Smooth muscle cell of the brain vasculature (primary cell): ENCODE measurements at places on chromosomes 1 and 21.

GRCh38 chr1:9225411-9225785, 9.2 kb upstream of the H6PD start:
- DNase-seq: no peak

DNA sequence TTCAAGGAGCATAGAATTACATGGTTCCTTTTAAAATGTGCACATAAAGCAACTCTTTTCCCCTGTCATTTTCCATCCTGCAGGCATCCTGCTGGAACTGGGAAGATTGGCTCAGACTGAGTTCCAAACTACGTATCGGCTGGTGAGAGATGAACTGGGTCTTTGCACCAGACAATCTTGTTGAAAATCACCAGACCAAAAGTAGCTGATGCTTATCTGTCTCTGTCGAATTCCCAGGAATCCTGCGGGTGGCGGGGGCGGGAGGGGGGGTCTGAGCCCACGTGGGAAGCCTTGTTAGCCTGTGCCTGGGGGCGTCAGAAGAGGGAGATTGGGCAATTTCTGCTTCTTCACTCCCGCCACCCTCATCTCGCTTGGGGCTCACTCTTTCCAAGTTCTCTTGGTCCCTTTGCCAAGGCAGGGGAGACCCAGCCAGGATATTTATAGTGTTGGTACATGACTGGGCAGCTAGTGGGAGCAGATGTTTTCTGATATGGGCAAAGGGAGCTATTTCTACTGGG, 90.1 kb upstream of the SLC25A33 start:
- no peak for DNase-seq

DNA sequence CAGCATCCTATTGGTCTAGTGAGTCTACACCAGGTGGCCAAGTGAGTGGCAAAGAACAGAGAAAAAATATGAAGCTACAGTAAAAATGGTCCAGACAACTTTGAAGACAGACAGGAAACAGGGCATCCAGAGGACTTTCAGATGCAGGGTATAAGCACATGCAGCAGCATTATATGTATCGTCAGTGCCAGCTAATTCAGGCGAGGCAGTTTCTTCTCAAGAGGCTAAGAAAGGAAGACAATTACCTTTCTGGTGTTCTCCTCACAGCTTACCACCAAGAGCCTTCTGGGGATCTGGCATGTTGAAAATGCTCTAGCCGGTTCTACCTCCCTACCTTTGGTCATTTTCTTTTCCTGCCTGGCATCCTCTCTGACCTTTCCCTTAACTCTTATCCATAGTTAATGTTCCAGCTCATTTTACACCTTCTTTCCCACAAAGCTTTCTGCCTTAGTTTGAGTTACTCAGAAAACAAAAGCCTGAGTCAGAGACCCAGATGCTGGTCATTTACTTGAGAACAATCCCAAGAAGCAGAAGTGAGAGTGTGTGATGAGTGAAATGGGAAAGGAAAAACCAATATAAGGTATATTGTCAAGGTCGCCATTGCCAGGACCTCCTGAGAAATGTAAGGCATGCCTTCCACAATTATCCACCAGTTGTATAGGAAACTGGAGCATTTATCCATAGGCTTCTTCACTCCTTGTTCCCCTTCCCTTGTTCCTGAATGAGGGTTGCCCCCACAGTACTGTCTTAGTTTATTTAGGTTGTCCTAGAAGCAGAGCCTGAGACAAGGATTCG, 444.1 kb downstream of the PLPP3 start:
- DNase-seq: no peak

DNA sequence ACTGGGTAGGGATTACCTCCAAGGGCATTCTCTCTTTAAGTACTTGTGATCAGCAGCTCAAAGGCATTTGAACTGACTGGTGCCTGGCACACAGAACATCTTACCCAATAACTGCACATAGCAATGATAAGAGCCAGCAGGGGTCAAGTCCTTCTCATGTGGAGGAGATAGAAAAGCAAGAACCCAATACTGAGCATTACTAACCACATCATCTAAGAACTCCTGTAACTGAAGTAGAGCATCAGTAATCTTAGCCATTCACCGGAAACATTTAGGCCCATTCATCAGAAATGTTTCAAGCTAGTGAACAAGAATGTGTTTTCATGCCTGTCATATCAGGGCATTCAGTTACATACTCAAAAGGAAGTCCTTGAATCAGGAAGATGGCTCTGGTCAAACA, 33.6 kb upstream of the THEM4 start:
- no peak for DNase-seq

DNA sequence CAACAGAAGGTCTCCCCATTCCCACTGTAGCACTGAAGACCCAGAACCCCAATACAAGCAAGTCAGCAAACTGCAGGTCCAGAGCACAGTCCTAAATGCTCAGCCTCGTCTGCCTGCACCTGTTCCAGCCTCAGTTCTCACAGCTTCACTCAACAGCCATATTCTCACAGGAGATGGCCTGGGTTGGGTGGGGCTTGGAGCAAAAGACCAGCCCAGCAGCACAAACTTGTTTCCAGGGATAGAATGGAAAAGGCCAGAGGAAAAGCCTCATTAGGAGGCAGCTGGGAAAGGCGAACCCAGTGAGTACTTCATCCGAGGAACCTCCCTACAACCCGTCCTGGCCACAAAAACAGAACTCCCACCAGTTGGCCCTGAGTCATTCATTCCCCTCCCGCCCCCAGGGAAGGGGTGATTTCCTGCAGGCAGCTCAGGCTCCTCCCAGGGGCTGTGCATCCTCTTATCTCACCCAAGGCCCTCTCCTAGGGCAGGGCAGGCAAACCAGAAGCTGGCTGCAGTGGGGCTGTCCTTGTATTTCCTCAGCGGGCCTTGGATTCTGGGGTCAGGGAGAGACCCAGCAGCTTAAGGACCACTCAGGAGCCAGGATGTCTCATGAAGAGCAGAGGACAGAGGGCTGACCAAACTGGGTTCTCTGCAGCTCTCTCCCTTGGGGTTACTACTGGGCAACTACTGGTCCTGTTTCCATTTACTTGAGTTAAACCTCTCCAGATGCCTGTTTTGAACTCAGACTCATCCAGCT, 7.4 kb upstream of the MPL start:
- DNase-seq: peak; percentile 64

DNA sequence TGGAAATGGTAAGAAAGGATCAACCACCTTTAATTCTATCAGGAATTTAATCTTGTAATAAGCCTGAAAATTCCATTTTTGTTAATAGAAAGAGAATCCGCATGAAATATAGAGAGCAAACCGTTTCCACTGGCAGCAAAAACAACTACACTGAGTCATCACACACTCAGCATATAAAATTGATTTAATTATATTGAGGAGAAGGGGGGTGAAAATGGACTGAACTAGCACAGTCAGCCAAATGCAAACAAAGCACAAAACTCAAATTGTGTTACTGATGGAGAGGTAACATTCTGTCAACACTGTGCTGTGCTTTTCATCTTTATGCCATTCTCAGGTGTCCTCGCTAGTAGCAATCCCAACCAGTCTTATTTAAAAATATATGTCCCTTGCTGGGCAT, 1583.9 kb downstream of the MRPL39 start:
- DNase-seq: no peak

DNA sequence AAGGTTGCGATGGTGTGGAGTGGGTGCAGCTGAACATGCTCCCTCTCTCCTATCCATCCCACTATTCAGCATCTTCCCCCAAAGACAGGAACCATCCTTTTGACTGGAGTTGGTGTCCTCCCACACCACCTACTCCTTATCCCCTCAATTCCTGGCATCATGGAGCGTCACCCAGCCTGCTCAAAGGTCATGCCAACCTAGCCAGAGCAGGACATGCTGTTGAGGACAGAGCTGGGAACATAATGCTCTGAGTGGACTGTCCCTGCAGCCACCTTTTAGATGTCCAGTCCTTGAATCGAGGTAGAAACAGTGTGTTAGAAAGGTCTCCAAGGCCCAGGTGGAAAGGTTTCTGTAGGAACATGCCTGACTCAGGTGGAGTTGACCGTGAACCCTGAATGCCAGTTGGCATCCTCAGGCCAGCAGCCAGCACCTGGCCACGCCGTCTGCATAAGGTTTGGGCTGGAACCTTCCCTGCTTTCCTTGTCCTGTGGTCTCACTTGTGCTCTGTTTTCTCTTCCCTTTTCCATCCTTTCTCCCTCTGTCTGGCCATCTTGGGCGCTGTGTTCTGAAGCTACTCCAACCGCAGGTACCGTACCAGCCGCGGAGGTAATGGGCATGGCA, 52.2 kb upstream of the CNTN2 start:
- DNase-seq: no peak

GRCh38 chr1:167227934-167228378, 7.3 kb downstream of the POU2F1 start:
- DNase-seq: no peak

- DNase-seq: no peak
Observed at GRCh38 chr1:27669876-27670275, 2.1 kb downstream of the IFI6 start.

DNA sequence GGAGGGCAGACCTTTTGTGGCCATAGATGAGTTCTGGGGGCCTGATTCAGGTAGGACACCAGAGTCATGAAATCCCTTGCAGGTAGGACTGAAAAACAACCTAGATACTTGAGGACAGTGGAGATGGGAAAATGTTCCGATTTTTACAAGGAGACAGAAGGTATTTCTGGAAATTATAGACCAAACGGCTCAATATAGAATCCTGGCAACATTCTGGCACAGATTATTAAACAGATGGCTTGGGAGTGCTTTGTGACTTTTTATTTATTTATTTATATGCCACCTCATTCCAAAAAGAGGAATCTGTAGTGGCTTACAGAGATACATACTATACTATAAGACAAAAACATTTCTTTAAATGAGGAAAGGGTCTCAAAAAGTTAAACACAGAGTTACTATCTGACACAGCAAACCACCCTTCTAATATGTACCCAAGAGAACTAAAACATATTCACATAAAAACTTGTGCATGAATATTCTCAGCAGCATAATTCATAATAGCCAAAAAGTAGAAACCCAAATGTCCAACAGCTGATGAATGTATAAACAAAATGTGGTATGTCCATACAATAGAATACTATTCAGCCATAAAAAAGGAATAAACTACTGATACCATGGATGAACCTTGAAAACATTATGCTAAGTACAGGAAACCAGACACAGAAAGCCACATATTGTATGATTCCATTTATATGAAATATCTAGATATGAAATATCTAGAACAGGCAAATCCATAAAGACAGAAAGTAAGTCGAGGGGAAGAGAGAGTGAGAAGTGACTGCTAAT, 49.8 kb downstream of the CDK18 start:
- no peak for DNase-seq

GRCh38 chr1:110165761-110166231, 15.5 kb downstream of the SLC6A17 start:
- DNase-seq: no peak

GRCh38 chr1:18419113-18419844, 61.5 kb upstream of the KLHDC7A start:
- no peak for DNase-seq

- no peak for DNase-seq
Observed at GRCh38 chr21:31887391-31887841, 14.6 kb downstream of the HUNK start.
